ENCODE measurements at places on chromosomes 2 and 18.
A peak's percentile ranks its signal among the peaks of the same experiment; 100 is the strongest.

DNA sequence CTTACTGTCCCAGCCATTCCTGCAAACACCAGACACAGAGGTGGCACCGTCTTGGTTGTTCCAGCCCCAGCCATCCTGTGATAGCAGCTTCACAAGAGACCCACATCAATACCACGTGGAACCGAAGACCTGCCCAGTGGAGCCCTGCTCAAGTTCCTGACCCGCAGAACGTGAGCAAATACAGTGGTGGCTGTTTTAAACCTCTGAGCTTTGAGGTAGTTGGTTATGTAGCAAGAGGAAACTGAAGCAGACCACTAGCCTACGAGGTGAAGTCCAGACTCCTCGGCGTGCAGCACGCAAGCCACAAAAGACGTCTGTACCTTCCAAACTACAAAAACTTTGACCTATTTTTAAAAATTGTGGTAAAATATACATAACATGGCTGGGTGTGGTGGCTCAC, 96.1 kb upstream of the ODC1 start:
- no peak for DNase-seq

- no peak for DNase-seq
Measured at GRCh38 chr2:2777213-2777612, 446.1 kb upstream of the MYT1L start.

- no peak for DNase-seq
Measured at GRCh38 chr2:44844651-44845270, 96.7 kb upstream of the SIX3 start.

DNA sequence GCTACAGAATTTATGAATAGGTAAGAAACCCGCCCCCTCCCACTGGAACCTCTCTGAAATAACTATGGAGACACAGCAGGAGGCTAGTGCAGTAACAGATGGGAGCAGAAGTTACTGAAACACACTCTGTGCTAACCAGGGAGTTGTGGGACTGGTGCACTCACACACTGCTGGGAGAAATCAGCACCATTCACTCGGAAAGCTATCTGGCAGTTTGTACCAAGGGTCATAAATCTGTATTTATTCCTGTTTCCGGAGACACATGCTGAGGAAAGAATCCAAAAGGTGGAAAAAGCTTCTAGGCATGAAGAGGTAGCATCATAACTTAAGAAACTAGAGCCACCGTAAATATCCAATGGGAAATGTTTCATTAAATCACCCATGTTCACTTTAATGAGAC, 39.9 kb downstream of the TGFA start:
- peak; percentile 22 for DNase-seq

DNA sequence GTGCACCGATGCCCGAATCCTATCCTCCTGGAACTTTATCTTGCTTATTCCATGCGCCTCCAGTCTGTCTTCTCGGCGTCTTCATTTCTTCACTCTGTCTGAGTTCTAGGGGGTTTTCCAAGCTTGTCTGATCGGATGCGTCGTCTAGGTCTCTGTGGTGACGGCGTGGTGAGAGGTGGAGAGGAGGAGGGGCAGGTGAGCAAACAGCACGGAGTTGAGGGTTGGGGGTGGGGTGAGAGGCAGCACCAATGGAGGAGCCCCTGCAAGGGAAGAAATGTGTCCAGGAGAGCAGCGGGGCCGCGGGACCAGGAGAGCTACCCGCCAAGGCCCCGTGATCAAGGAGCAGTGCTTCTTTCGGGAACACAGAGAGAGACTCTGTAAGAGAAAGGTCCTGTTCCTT, 131.3 kb upstream of the TWIST2 start:
- no peak for DNase-seq

- no peak for DNase-seq
Measured at GRCh38 chr2:20663196-20664070, 3.5 kb upstream of the GDF7 start.

- DNase-seq: no peak
Measured at GRCh38 chr2:69452687-69453086, 15.5 kb upstream of the NFU1 start.

DNA sequence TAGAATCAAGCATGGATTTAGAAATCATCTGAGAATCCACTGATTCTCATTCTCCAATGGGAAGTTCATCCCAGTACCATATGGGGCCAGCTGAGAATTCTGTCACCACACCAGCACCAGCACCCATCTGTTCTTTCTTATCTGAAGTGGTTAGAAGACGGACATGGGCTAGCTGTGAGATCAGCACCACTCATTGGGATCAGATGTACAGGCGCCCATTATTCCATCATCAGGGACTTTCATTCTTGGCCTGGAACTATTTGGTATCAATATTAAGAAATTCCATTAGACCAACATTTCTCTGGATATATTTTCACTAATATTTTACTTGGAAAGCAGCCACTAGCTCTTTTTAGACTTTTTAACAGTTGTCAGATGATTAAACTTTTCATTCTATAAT, 185.9 kb upstream of the LINC00305 start:
- DNase-seq: no peak

GRCh38 chr18:74416124-74416523, 41.0 kb downstream of the DIPK1C start:
- DNase-seq: no peak

DNA sequence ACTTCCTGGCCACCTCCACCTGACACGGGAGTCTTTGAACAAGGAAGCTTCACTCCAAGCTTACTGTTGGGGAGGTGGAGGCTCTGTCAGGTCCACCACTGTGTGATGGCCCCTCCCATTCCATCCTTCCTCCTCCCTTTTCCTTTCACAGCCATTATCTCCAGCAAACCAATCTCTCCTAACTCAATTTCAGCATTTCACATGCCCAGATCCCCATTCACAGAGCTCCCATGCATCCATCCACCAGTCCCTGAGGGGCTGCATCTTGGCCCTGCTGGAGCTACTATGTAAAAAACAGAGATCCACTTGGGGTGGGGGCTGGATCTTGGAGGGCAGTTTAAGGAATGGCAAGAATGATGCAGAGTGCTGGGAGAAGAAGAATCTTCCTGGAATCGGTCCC, 129.0 kb upstream of the COPS8 start:
- DNase-seq: no peak

DNA sequence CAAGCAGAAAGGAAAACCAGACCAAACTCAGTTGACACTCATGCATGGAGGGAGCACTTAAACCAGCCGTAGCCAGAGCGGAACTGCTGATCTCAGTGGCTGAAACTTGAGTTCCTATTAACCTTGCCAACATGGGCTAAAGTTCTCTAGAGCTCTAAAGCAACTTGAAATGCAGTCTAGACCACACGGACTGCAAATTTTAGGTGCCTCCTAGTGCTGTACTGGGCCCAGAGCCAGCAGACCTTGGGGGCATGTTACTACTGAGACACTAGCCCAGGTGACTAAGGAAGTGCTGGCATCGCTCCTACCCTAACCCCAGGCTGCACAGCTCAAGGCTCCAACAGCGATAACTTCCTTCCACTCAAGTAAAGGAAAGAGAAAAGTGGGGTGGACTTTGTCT, 236.5 kb downstream of the AKAIN1 start:
- DNase-seq: no peak

- DNase-seq: no peak
Measured at GRCh38 chr2:182863642-182864041, 2.8 kb downstream of the FRZB start.

Data from nephron progenitor cell (in vitro differentiated cells).